ENCODE measurements at places on chromosomes 5 and 9. TPM values are rescaled to one million over a fixed set of nuclear protein-coding genes. Genes with fewer than 3 reads are reported as not detected.

Gene FOXD4
- not detected for total RNA-seq

Gene WHRN
- total RNA-seq: 8.9 TPM

Gene CTSV
- total RNA-seq: 1.1 TPM

Gene C1QTNF2
- not detected for total RNA-seq

Gene GDF9
- total RNA-seq: 0.37 TPM

Gene ENG
- 42.4 TPM for total RNA-seq

Gene SH3PXD2B
- 9.7 TPM for total RNA-seq

Gene RGS7BP
- 0.35 TPM for total RNA-seq
